ENCODE measurements at places on chromosomes 7 and 10.

GRCh38 chr7:50864694-50865093 is 82.0 kb upstream of the GRB10 start:
- no peak for DNase-seq

DNA sequence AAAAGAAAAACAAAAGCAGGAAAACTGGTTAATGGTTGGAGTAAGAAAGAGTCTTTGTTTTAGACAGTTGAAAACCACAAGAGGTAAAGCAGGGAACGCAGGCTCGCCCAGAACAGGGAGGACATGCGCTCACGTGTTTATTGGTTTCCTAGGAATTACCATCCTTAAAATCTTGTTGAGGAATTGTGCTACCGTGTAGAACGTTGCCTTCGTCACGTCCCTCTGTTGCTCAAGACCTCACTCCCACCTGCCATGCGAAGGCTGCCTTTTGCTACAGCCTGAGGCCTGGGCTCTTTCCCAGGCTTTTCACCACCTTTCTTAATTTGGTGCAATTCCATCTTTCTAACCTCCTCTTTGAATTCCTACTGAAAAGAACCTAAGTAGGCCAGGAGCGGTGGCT is 61.6 kb upstream of the CAMK1D start:
- DNase-seq, result no peak

- no peak for DNase-seq
Measured at GRCh38 chr10:43926875-43927406, 278.3 kb upstream of the ZNF32 start.

DNA sequence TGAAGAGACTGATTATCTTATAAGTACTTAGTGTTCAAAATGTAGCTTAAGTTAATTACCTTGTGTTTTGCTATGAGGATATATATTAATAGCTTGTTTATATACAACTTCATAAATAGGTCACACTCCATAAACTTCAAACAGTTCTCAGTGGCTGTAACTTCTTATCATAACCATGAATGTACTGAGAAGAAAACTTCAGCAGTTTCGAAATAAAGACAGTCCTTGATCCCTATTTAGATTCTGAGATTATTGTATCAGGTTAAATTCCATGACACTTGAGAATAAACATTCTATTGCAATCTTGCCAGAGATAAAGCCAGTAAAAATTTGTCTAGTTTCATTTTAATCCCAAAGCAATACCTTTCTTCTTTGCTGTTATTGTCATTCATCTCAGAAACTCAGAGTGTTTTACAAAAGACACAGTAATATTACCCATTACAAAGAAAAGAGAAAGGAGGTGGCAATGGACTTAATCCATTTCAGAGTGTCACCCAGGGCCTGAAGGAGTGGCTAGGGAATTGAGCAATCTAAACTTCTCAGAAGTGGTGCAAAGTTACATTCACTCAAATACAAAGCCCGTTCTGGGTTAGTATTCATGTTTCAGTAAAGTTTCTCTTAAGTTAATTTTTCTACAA is 403.6 kb downstream of the SEMA3D start:
- DNase-seq, result no peak

DNA sequence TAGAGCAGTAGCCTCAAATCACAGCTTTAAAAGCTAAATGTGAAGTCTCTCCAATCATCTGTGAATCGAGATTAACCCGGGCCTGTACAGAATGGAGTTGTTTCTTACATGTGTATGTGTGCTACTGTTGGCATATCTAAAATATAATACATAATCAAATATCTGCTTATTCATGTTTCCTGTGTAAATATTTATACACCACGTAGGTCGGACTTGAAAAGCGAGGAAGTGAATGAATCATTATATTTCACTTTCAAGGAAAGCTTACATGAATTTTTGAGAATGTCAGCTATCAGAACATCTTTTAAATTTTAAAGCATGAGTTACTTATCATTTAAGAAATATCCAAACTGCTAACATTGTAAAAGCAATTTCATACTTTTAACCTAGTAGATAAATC is 233.3 kb downstream of the SLC25A13 start:
- no peak for DNase-seq

- DNase-seq, result no peak
Measured at GRCh38 chr7:80935991-80936780, 17.3 kb upstream of the SEMA3C start.

DNA sequence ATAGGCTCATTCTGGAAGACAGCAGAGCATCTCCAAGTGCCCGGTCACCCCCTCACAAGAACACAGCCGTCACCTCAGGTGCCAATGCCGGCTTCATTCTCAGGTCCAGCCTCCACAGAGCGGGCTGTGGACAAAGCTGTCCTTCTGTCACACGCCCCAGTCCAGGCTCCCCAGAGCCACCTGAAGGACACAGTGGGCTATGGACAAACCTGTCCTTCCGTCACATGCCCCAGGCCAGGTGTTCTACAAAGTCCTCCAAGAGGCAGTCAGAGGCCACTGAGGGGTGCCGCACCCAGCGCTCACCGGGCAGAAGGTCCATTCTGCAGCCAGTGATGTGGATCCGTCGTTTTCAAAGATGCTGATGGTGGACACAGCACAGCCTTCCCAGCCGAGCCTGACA is 173.2 kb upstream of the PPP2R2D start:
- peak; percentile 8 for DNase-seq

Measured in ovary (tissue), 10 donors.